ENCODE measurements at places on chromosomes 4 and X. TPM values are rescaled to one million over a fixed set of nuclear protein-coding genes. Genes with fewer than 3 reads are reported as not detected.

GRCh38 chr4:98508248-98508647 is 150.2 kb downstream of the TSPAN5 start:
- DNase-seq = no peak

DNA sequence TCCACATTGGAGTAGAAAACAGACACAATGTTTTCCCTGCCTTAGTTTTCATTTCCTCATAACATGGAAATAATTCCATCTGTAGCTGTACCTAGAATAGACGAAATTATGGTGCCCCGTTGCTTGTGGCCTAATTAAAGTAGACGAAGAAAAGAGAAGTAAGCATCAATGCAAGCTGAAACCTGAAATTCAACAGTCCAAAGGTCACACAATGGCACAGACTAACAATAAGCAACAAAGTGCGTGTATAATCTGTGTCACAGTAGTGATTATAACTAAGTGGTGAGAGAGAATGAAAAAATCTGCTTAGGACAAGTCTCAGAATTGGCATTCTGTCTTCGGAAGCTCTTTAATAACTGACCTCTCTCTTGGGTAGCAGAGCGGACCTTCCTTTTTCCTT is 24.3 kb downstream of the MAGEB17 start:
- DNase-seq = no peak

DNA sequence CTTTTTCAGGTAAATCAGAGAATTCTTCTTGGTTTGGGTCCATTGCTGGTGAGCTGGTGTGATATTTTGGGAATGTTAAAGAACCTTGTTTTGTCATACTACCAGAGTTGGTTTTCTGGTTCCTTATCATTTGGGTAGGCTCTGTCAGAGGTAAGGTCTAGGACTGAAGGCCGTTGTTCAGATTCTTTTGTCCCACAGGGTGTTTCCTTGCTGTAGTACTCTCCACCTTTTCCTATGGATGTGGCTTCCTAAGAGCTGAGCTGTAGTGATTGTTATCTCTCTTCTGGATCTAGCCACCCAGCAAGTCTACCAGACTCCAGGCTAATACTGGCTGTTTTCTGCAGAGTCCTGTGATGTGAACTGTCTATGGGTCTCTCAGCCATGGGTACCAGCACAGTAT is 367.5 kb upstream of the GATB start:
- no peak for DNase-seq

- no peak for DNase-seq
These were observed 238.1 kb downstream of the PALLD start for GRCh38 chr4:168734703-168735678.

GRCh38 chr4:25663781-25664180 is 8.1 kb downstream of the SLC34A2 start:
- no peak for DNase-seq

GRCh38 chr4:183399126-183399522 is 45.3 kb upstream of the CDKN2AIP start:
- DNase-seq = no peak

GRCh38 chr4:53453385-53453784 is 75.9 kb downstream of the FIP1L1 start:
- DNase-seq = peak; percentile 11

GRCh38 chrX:3177851-3178250 is 136.6 kb downstream of the ARSF start:
- no peak for DNase-seq

GRCh38 chr4:111748157-111748556 is 397.1 kb upstream of the FAM241A start:
- no peak for DNase-seq

- DNase-seq = no peak
These were observed 219.6 kb upstream of the MAOA start for GRCh38 chrX:43436517-43436916.

- DNase-seq = no peak
These were observed 708.9 kb downstream of the IL1RAPL1 start for GRCh38 chrX:29295987-29296680.

DNA sequence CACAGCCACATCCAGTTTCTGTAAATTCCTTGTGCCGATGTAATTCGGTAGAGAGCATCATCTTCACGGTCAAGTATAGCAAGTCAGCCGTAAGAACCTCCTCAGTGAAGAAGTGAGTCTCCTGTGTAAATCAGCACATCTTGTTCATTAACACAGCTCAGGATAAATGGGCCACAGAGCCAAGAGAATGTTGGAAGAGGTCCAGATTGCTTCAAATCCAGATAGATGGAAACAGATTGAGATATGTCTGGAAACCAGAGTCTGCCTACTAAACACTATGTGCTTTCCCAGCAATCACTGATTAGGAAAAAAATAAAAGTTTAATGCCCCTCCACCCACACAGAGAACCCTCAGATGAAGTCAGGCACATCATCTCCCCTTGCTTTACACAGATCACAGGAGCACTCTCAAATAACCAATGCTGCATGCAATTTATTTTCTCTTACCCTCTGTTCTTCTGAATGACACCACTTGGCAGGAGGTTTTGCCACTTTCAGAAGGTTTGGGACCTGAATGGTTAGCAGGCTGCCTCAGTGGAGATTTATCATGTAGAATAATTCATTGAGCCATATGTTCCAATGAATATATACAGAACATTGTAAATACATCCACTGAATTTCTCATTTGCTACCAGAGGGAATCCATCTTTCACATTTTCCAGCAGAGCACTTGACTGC is 357.7 kb downstream of the C4orf33 start:
- peak; percentile 10 for DNase-seq

OTOP1 gene
- not detected for total RNA-seq

DDX53 gene
- not detected for total RNA-seq

UGT2B10 gene
- total RNA-seq = not detected

FMR1NB gene
- total RNA-seq = not detected

CXXC4 gene
- 5.2 TPM for total RNA-seq

RBMXL3 gene
- total RNA-seq = not detected

CLCN4 gene
- total RNA-seq = 7.1 TPM

SLC6A14 gene
- not detected for total RNA-seq

MGARP gene
- 0.71 TPM for total RNA-seq

BTK gene
- 1.0 TPM for total RNA-seq

RAP2C gene
- total RNA-seq = 13.3 TPM

CDX4 gene
- total RNA-seq = not detected

All from thyroid gland (tissue), 4 donors.